ENCODE measurements at places on chromosomes 11 and 22.

- ATAC-seq = no peak
These were observed 339.3 kb upstream of the SYN3 start for GRCh38 chr22:33397381-33397907.

- ATAC-seq = peak; percentile 98
These were observed 49.8 kb downstream of the CLMP start for GRCh38 chr11:123145220-123145619.

DNA sequence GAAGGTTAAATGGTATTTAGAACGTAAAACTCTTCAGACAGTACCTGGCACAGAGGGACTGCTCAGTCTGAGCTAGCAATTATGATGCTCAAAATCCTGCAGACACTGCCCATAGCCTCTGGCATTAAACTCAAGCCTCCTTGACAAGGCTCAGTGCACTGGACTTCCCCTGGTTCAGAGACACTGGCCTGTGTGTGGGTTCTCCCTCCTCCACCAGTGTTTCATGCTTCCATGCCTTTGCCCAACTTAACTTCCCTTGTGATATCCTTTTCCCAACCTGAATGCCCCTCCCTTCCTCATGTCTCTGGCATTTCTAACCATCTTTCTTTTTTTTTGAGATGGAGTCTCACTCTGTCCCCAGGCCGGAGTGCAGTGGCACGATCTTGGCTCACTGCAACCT lies 9.1 kb downstream of the LTBP3 start:
- ATAC-seq = no peak

DNA sequence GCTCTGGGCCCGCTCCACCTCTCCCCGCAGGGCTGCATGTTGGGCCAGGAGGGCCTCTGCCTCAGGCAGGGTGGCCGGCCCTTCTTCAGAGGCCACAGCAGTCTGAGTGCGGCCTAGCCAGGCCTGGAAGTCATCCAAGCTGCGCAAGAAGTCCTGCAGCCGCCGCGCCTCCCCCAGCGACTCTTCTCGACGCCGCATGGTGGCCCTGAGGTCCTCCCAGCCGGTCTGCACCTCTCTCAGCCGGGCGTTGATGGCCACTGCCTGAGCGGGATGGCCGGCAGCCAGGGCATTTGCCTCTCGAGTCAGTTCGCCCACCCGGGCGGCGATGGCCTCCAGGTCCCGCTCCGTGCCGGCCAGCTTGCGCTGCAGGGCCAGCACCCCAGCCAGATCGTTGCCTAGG lies 23.1 kb upstream of the RBM4B start:
- ATAC-seq = no peak

DNA sequence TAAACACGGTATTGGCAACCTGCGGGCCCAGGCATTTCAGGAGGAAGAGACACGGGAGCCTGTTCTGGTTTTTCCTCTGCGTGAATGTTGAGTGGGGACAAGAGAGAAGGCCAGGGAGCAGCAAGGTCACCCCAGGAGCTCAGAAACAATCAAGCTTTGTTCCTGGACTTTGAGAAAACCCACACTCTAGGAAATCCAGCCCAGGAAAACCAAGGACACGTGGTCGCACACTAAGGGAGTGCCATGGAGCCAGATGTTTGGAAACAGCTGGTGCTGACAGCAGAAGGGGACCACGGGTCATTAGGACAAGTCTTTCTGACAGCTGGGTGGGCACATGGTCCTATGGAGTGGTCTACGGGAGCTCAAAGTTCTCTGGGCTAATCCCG lies 44.1 kb downstream of the MYH9 start:
- ATAC-seq = peak; percentile 1

DNA sequence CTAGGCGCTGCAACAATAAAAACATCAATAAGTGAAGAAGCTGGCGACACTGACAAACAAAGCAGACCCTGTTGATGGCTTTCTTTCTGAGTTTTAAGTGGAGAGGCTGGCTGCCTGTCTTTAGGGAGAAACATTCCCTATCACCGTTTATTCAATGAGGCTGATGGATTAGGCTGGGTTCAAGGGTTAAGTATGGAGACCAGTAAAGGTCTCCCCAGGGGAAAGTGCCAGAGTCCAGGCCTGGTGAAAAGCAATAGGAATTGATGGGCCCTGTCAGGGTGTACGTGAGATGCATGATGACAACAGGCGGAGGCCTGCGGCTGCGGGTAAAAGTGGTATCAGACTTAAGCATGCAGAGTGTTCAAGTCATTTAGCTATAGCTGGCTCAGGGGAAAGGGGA lies 102.6 kb downstream of the ALX4 start:
- no peak for ATAC-seq

GRCh38 chr11:127425281-127425680 lies 424.7 kb upstream of the KIRREL3 start:
- ATAC-seq = no peak

DNA sequence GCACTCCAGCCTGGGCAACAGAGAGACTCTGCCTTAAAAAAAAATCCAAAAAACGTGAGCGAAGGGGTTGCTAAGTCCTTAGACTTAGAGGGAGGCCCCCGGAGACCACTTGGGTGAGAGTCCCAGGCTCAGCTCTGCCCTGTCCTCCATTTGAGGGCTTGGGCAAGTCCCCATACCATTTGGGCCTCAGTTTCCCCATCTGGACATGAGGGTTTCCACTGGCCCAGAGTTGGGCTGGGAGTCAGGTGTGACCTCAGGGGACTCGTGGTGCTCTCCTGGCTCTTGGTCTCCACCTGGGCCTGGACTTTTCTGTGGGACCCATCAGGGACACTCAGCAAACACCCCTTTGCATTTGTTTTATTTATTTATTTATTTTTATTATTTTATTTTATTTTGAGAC lies 35.2 kb upstream of the CSNK1E start:
- no peak for ATAC-seq

DNA sequence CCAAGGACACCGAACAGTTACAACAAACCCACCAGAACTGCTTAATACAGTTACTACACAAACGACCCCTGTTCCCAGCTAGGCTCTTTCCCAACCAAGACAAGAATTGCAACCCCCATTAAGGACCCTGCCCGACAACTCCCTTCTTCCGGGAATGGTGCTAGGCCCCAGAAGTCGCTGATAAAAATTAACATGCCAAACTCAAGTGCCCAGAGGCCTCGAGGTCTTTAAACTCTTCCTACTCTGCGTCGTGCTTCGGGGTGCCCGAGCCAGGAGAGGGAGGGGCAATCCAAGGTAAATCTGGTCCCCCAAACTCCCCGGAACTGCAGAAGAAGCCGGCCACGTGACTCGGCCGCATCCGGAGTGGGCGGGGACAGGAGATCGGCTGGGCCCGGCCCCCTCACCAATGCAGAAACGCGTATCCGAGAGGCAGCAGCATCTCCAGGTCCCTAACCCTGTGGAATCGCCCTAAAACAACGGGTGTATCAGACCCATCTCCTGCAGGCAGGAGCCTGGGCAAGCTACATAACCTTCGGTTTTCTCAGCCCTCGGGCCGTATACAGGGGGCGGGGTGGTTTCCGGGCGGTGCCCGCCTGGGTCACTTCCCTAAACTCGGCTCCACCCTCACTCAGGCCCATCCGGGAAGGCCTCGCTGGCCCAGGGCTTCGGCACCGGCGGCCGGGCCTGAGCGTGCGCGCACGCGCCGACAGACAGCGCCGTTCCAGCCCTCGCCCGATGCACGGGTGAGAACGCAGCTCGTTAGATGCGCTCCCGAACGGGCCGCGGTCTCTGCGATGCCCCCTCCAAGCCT lies 1.1 kb downstream of the CFL1 start:
- peak; percentile 43 for ATAC-seq

DNA sequence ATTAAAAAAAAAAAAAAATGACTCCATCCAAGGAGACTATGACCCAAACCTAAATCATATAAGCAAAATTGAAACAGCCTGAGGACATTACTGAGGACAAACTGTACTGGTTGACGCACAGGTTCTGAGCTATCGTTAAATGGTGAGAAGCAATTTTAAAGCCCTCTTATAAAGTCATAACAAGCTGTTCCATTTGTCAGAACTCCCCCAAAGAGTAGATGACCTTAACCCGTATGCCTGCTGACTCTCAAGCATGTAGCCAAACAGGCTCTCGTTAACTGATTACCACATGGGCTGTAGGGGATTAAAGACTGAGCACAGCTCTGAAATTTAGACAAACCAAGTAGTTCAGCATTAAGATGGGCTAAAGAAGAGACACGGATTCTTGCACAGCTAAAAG lies 2.2 kb downstream of the CRYAB start:
- ATAC-seq = no peak

DNA sequence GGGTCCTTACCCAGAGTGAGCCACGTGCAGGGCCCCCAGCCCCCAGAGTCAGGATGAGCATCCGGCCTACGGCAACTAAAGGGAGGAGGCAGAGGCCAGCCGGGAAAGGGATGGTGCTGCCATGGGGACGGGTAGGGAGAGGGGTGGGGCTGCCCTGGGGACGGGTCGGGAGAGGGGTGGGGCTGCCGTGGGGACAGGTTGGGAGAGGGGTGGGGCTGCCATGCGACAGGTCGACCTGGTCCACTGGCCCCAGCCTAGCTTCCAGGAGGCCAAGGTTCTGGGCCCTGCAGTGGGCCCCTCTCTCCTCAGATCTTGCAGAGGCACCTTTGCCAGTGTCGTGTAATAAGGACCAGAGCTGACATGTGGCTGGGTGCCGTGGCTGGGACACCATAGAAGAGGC lies 187.7 kb downstream of the BRD1 start:
- ATAC-seq = no peak

GRCh38 chr11:59600636-59601035 lies 14.9 kb downstream of the OSBP start:
- no peak for ATAC-seq

Data from esophagus mucosa (tissue), 1 donor.